Hematopoietic multipotent progenitor cell treated with erythropoietin and hydrocortisone succinate and interleukin-3 and kit ligand, for 15 days (in vitro differentiated cells): ENCODE measurements at places on chromosomes 2 and 18.

- no peak for DNase-seq
These were observed 394.4 kb downstream of the FIGN start for GRCh38 chr2:163341426-163341825.

DNA sequence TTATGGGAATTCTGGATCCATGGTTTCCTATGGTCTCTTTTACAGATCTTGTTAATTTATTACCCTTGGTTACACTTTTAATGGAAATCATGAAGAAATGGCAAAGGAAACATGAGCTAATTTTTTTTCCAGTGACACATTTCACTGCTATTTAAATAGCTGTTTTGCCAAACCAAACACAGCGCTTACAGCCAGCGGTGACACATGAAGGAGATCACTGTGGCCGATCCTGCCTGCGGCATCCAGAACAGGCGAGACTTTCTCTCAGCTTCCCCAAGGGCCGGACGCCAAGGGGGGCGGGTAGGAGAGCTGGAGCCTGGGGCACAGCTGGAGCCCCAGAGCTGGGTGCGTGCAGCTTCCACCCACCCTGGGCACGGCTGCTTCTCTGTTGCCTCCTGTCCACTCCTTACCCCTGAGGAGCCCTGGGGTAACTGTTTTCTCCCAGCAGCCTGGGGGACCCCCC is 81.4 kb upstream of the PKDCC start:
- DNase-seq: no peak

GRCh38 chr2:195813421-195813820 is 156.4 kb downstream of the SLC39A10 start:
- DNase-seq: no peak

GRCh38 chr2:67880291-67880761 is 182.5 kb downstream of the C1D start:
- DNase-seq: no peak

- no peak for DNase-seq
These were observed 348.1 kb downstream of the IRS1 start for GRCh38 chr2:226451486-226451885.

- no peak for DNase-seq
These were observed 1.7 kb downstream of the MIB1 start for GRCh38 chr18:21742315-21742687.

DNA sequence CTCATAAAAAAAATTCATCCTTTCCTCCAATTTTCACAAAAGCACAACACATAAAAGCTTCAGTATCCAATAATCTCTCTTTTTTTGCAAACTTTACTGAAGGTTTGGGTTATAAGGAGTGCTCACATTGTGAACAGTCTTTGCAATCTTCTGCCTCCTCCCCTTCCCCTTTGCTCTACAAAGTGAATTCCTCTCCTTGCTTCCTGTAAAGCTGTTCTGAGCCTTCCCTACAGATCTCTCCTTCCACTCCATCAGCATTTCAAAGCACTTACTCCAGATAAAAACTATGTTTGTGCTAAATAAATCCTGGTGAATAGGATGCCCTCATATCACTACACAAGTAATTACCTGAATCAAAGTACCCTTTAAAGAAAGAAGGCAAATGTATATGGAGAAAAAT is 4.6 kb upstream of the PDK1 start:
- DNase-seq: no peak

- DNase-seq: no peak
These were observed 297.7 kb upstream of the DOK6 start for GRCh38 chr18:69102959-69103358.

- DNase-seq: no peak
These were observed 92.7 kb upstream of the ETAA1 start for GRCh38 chr2:67304300-67304890.

DNA sequence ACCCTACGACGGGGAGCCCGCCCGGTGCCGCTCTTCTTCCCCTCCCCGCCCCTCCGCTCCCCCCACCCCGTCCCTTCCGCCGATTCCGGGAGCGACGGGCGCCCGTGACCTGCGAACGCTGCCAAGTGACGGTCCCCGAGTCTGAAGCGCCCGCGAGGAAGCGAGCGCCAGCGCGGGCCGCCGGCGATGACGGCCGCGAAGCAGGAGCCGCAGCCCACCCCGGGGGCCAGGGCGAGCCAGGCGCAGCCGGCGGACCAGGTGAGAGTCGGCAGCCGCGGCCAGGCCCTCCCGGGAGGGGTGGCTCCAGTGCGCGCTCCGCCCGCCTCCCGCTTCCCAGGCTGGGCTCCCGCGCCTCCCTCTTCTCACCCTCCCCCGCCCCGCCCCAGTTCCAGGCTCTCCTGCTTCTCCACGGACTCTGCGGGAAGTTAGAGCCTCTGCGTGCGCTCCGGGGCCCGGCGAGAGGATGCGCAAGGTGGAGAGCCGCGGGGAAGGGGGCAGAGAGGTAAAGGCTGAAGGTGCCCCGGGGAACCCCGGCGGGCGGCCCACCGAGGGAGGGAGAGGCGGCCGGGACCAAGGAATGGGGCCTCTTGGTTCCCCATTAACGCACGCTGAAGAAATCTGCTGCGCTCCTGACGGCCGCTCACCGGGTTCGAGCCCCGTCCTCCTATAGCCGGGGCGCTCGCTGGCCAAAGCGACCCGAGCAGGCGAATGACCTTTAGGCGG is 719.5 kb downstream of the DPP10 start:
- DNase-seq: no peak
